Left lobe of liver (tissue), 2 donors: ENCODE measurements at places on chromosomes 3 and 15.
A peak's percentile ranks its signal among the peaks of the same experiment; 100 is the strongest.

DNA sequence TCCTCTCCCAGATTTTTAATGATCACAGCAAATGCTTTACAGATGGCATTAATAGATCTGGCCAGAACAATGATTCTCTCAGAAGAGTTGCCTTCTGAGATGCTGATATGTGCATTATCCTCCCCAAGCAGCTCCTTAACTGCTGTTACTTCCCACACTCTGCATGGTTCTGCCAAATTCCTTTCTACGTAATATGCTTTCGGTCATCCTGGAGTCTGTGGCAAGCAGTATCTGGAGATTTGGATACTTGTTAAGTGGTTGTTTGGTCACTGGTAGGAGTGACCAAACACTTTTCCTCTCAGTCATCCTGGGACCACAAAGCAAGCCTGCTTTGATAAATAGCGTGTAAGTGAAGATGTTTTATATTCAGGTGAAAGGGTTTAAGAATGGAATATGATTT is 71.1 kb upstream of the CCNL1 start:
- no peak for DNase-seq

DNA sequence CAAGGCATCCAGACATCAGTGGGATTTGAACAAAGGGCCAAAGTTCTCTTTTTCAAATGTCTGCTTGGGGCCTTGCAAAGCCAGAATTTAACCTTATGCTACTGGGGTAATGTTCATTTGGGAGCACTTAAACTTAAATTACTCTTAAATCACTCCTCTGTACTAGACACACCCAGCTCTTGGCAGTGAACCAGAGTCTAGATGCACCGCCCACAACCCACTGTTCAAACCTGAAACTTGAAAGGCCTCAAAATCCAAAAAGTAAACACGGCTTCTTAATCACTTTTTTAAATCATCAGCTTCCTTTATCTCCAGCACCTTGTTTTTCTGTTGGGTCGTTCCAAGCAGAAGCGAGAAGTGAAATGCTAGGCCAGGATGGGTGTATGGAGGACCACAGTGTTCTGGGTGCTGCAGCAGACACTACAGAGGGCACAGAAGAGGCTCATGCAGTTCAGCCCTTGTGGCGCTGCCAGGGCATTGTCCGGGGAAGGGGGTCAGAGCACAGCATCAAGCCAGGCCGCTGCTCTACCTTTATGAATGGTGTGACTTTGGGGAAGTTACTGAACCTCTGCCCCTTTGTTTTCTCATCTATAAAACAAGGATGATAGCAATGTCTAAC is 28.8 kb downstream of the MECOM start:
- no peak for DNase-seq

DNA sequence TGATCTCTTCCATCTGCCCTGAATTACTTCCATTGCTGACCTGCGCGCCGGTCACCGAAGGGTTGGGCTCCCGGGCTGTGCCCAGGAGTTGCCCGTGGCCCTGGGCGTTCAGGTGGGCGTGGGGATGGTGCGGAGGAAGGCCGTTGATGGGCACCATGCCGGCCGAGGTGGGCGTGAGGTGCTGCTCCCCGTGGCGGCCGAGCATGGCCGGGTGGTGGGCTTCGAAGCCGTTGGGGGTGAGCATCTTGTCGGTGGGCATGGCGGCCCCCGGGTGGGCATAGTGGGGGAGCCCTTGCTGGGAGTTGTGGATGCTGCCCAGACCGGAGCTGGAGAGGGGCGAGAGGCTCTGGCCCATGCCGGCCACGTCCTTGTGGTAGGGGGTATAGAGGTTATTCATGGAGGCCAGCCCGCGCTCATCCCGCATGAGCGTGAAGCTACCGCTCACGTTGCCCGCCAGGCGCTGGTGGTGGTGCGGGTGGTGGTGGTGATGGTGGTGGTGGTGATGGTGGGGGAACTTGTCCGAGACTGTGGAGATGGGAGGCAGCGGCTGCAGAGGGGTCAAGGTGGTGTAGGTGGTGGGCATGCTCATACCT is 1.0 kb downstream of the ONECUT1 start:
- no peak for DNase-seq

- no peak for DNase-seq
Measured at GRCh38 chr15:63008333-63009049, 34.1 kb upstream of the TPM1 start.

DNA sequence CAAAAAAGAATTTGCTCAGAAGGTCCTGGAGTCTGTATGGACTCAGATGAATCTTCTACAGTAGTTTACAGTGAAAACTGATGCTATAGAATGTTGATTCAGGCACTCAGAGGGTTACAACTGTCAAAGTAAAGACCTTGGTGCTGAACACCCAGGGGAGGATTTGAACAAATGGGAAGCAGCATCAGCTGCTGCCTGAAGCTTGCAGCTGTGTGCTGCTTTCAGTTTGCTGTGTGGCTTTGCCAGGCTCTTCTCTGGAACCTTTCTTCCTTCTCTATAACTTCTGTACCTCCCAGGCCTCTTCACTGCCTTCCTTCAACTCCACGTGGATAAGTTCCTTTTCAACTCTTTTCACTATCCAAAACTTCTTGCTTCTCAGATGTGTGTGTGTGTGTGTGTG is 214.2 kb downstream of the GRM7 start:
- no peak for DNase-seq

- DNase-seq, result no peak
Measured at GRCh38 chr15:25790000-25790660, 73.0 kb downstream of the ATP10A start.

DNA sequence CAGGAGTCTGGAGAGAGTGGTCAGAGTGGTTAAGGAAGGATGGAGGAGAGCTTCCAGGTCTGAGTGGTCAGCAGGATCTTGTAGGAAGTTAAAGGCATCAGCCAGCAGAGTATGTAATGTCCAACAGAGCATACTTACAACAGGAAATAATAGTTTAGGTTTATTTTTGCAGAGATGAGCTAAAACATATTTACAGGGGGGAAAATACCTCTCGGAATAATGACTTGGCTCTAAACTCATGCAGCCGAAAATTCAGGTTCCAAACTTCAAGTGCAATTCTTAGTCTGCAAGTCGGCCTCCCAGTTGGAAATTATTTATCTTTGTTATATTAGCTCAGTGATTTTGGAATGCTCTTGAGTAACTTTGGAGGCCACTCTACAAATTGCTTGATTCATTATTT is 385.0 kb upstream of the C2CD4B start:
- DNase-seq, result no peak

GRCh38 chr15:74167891-74168331 is 5.6 kb upstream of the ISLR start:
- DNase-seq, result peak; percentile 44

DNA sequence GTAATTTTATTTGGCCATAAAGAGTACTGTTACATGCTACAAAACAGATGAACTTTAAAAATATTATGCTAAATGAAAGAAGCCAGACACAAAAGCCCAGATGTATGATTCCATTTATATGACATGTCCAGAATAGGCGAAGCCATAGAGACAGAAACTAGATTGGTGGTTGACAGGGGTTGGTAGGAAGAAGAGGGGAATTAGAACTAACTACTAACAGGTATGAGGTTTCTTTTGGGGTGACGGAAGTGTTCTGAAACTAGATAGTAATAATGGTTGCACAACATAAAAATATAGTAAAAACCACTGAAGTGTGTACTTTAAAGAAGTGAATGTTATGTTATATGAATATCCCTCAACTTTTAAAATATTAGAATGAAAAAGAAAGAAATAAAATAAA is 66.1 kb downstream of the GBE1 start:
- no peak for DNase-seq

DNA sequence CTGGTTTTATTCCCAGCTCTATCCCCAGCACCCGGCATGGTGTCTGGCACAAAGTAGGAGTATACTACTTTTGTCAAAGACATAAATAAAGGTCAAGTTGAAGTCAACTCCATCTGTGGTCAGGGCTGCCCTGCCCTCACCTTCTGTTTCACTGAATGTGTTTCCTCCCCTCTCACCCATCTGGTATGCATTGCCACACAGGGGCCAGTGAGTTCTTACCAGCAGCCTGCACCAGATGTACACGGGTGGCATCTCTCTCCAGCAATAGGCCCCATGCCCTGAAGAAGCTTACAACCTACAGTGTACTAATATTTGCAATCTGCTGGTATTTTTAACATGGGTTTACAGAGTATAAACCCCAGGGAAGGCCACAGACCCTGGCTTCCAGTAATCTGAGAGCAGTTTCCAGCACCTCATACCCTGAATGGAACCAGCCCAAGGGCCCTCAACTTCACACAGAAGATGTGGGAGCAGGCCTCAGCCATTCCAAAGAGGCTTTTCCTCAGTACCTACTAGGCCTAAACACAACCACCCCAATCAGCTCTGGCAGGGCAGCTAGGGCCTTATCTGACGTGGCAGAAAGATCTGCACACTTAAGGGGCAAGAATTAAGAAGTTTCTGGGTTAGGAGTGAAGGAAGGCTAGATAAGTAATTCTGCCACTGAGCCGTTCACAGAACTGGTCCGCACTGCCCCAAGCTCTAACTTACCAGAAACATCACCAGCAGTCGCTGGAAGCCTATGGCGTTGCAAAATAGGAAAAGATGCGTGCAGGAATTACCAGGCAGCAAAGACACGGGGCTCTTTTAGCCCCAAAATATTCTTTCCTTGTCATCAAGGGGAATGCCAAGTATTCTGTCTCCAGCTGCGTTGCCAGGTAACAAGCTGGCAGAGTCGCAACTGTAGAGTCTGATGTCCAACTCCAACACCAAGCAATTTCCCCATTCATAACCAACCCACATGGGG is 2.1 kb downstream of the IDH2 start:
- DNase-seq, result peak; percentile 81

DNA sequence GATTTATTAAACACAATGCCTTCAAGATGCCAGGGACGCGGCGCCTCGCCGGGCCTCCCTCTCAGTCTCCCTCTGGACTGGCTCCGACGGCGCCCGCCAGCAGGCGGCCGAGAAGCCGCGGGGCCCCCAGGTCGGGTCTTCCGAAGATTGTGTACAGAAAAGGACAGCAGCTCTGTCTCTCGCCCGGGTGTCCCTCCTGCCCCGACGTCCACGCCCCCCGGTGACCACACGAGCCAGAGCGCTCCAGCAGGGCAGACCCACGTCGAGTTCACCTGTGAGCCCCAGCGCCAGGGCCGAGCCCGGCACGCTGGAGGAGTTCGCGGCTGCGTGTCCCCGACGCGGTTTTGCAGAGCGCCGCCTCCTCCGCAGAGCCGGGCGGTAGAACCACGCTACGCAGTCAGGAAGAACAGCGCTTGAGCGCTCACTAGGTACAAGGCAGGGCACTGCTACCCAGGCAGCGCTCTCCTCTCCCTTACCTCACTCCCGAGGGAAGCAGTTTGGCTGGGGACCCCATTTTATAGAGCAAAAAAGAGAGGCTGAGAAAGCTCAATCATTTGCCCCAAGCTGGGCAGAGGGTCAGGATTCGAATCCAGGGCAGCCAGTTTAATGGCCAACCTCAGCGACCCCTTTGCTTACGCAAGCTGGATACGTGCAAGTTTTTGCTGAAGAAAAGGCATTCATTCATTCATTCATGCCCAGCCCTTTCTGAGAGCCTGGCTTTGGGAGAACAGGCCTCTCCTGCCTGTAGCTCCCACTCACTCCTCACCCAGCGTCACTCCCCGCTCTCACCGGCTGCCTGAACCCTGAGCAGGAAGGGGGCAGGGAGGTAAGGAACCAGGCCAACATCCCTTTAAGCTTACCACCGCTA is 3.0 kb upstream of the TLE3 start:
- peak; percentile 67 for DNase-seq

GRCh38 chr15:58856086-58856485 is 77.4 kb downstream of the SLTM start:
- DNase-seq, result no peak

- DNase-seq, result no peak
Measured at GRCh38 chr15:56871867-56872266, 46.6 kb upstream of the TCF12 start.

DNA sequence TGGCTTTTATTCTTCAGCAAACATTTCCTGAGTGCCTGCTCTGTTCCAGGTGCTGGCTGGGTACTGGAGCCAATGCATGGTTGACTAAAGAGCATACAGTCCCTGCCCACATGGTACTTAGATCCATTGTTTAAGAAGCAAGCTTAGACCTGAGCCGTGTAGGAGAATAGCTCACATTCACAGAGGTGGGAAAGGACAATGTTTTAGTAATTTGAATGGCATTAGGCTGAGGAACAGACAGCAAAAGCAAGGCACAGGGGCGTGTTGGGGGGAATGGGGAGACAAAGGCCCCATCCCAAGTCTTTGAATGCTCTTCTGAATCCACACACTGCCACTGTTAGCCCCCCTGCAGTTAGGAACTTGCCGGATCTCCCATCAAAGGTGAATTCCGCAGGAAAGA is 388.2 kb upstream of the RGMA start:
- no peak for DNase-seq

GRCh38 chr3:167885277-167885676 is 149.8 kb downstream of the SERPINI1 start:
- DNase-seq, result no peak

GRCh38 chr15:68434021-68434420 is 2.1 kb upstream of the ITGA11 start:
- peak; percentile 28 for DNase-seq

- DNase-seq, result no peak
Measured at GRCh38 chr15:76161153-76162035, 101.6 kb downstream of the TMEM266 start.

DNA sequence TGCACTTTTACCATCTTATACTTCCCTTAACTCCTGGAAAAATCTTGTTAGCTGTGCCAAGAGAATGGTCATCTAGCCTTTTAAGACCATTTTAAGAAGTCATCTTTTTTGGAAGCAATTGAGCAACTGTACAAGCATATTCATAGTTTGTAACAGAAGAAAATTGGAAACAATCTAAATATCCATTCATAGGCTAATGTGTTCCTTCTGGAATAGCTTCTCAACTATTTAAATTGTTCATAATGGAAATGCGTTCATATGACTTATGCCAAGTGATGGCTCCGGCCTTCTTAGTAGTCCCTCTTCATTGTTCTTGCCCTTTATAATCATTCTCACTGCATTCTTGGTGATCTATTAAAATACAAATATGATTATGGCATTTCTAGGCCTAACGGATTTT is 17.4 kb upstream of the OSBPL11 start:
- no peak for DNase-seq

DNA sequence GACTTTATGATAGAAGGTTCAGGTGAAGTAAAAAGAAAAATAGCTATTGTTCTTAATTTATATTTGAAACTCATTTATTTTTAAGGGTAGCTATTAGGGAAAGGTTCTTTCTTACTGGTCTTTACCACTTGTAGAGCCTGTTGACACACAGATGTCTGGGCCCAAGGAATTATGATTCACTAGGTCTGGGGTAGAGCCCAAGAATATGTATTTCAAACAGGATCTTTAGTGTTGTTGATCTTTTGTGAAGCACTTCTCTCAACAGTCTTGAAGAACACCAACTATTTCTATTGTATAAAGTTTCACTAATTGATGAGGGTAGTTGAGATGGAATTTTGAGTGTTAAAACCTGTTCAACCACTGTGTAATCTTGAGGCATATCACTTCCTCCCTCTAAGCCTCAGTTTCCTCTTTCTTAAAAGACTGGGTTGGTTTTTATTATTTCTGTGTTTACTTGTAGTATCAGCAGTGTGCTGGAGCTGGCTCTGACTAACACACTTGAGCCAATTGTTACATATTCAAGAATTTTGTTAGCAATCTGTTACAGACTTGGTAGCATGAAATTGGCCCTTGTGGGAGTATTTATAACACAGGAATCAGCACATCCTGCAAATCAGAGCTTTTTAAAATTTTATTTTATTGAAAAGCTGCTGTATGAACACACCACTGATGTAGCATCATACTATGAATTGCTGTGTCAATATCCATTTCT is 155.9 kb downstream of the RBMS3 start:
- no peak for DNase-seq

GRCh38 chr15:41487802-41488201 is 5.9 kb upstream of the ITPKA start:
- no peak for DNase-seq
